NCI-H69 (cell line): ENCODE measurements at places on chromosomes 3 and 15.
A peak's percentile ranks its signal among the peaks of the same experiment; 100 is the strongest.

- DNase-seq: peak; percentile 13
Measured at GRCh38 chr15:85474700-85475316, 94.4 kb downstream of the AKAP13 start.

DNA sequence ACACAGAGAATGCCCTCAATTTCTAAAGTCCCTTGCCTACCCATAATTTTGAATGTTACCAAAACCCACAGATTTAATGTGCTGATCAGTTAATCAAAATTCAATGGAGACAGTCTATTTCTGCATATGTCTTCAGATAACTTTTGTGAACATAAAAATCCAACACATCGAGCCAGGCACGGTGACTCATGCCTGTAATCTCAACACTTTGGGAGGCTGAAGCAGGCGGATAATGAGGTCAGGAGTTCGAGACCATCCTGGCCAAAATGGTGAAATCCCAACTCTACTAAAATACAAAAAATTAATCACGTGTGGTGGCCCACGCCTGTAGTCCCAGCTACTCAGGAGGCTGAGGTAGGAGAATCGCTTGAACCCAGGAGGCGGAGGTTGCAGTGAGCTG lies 49.3 kb downstream of the PEAK1 start:
- no peak for DNase-seq

GRCh38 chr3:115363071-115363470 lies 216.0 kb upstream of the ZBTB20 start:
- DNase-seq: no peak

DNA sequence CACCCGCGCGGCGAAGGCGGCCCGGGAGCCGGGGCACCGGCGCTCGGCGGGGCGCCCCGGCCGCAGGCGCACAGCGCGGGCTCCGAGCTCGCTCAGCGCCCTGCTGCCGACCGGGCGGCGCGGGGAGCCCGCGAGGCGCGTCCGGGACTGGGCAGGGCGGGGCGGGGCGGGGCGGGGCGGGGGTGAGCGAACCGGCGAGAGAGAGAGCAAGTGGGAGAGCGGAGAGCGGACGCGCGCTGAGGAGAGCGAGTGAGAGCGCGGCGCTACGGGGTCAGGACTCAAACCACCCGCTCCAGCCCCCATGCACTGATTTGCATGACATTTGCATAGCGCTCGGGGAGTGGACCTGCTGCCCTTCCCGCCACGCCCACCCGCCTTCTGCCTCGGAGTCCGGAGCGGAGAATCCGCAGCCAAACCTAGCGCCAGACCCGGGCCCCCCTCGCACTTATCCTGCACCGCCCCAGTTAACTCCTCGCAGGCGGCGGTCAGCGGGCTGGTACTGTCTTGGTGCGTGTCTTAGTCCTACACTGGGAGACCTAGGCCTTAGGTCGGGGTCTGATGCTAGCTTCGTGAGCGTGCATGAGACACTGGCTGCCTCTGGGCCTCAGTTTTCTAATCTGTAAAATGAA lies at the start of gene MYLK:
Gene MYLK, minus strand, starts transcription at position 130 of the 629 bp plus-strand sequence. CDS start 90,491 bp downstream, outside the sequence.
- peak; percentile 79 for DNase-seq

DNA sequence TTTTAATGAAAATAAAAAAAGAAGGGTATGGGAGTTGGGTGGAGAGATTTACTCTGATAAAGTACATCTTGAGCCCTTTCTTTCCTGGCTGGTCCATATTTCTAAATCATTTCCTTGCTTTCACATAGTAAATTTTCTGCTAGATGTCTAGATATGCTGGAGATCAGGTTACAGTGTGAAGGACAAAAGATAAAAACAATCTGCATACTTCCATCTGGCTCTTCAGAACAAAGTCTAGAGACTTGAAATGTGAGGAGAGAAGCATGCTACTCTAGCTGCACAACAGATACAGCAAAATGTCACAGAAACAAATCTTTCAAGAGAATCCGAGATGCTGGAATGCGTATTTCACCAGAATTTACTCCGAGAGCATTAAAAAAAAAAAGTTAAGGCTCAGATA lies 42.2 kb downstream of the FOXP1 start:
- DNase-seq: peak; percentile 10
